Esophagus muscularis mucosa (tissue), 4 donors: ENCODE measurements at places on chromosomes 2 and 18. TPM values are rescaled to one million over a fixed set of nuclear protein-coding genes. Genes with fewer than 3 reads are reported as not detected.

The AQP12A gene
- not detected for total RNA-seq

DNA sequence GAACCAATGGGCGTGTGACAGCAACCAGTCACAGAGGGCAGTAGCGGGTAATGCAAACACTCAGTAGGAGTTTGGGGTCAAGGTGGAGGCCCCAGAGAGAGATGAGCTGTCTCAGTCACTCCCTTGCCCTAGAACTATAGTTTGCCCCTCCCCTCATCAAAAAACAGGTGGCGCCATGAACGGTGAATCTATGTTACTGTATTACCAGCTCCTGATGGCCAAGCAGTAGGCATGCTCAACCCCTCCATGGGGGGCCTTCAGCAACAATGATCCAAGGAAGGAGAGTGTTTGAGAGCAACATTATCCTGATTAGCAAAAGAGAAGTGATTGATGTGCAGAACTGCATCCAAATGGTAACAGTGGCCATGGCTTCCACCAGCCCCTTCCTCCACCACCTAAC is 30.4 kb downstream of the TRABD2A start:
- H3K27ac ChIP-seq: no peak overlapping the region
- H3K36me3 ChIP-seq: no peaks in the 10 kb centered on the region
- DNase-seq: no peak
- H3K4me1 ChIP-seq: peaks cover 7% of the 10 kb centered on the region

The EPB41L3 gene
- 60.6 TPM for total RNA-seq

DNA sequence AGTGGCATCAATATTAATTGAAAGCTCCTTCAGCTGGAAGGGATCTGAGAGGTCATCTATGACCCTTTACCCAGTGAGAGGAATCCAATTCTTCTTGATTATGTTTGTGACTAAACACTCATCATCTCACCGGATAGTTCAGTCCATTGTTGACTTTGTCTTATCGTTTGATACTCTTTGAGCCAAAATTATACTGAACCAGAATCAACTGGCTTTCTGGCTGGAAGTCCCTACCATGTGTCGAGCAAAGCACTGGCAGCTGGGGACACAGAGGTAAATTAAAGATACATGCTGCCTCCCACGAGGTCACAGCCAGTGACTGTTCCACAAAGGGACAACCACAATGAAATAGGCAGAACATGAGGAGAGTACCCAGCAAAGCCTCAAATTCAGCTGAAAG is 91.4 kb upstream of the FHL2 start:
- no peaks in the 10 kb centered on the region for H3K4me1 ChIP-seq
- no peak for DNase-seq
- no peaks in the 10 kb centered on the region for H3K36me3 ChIP-seq
- no peaks in the 10 kb centered on the region for H3K27me3 ChIP-seq

- H3K27ac ChIP-seq: no peak overlapping the region
- H3K36me3 ChIP-seq: peaks cover 3% of the 10 kb centered on the region
- no peak for DNase-seq
- H3K4me3 ChIP-seq: no peak overlapping the region
- peaks cover 32% of the 10 kb centered on the region for H3K4me1 ChIP-seq
- H3K27me3 ChIP-seq: no peaks in the 10 kb centered on the region
Measured at GRCh38 chr2:24912986-24913385, 7.1 kb downstream of the ADCY3 start.

The UGT1A8 gene
- total RNA-seq: not detected

The CSRNP3 gene
- 1.8 TPM for total RNA-seq

DNA sequence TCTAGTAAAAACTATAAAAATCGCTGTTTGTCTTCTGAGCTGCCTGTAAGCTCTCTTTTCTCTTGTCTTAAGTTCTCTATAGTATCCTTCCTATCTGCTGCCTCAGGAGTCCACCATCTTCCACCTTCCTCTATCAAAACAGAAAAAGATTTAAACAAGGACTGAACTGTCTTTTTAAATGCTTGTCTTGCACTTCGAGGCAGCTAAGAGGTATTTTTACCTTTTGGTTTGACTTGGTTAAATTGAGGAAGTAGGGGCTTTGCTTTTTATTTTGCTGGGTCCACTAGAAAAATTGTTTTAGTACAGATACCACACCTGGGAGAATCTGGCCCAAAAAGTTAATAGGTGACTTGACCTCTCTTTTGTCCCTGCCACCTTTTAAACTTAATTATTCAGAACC is 12.2 kb downstream of the SESTD1 start:
- no peak overlapping the region for H3K27ac ChIP-seq
- H3K27me3 ChIP-seq: no peaks in the 10 kb centered on the region
- H3K4me1 ChIP-seq: no peaks in the 10 kb centered on the region
- no peak overlapping the region for H3K4me3 ChIP-seq
- H3K36me3 ChIP-seq: no peaks in the 10 kb centered on the region

The TNP1 gene
- not detected for total RNA-seq

DNA sequence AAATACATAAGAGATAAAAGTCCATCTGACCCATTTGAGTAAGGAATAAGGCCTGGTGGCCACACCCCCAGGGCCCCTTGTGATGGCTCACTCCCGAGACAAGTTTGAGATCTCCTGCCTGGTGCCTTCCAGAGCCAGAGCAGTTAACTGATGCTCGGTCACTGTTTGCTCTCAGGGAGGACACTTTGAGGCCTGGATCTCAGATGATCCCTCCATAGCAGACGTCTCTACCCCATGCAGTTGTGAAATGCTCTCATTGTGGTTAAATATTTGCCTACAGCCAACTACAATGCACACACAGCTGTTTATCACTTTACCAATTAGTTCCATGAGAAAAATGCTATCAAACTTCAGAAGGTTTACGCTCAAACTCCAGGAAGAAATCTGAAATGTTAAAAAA is 12.3 kb downstream of the GYPC start:
- H3K4me1 ChIP-seq: peaks cover 96% of the 10 kb centered on the region
- peaks cover 8% of the 10 kb centered on the region for H3K36me3 ChIP-seq
- H3K27ac ChIP-seq: no peak overlapping the region
- no peak for DNase-seq
- no peaks in the 10 kb centered on the region for H3K27me3 ChIP-seq

GRCh38 chr18:9552191-9552590 is 62.2 kb downstream of the PPP4R1 start:
- no peak overlapping the region for H3K27ac ChIP-seq
- peaks cover 10% of the 10 kb centered on the region for H3K4me1 ChIP-seq
- no peaks in the 10 kb centered on the region for H3K27me3 ChIP-seq

DNA sequence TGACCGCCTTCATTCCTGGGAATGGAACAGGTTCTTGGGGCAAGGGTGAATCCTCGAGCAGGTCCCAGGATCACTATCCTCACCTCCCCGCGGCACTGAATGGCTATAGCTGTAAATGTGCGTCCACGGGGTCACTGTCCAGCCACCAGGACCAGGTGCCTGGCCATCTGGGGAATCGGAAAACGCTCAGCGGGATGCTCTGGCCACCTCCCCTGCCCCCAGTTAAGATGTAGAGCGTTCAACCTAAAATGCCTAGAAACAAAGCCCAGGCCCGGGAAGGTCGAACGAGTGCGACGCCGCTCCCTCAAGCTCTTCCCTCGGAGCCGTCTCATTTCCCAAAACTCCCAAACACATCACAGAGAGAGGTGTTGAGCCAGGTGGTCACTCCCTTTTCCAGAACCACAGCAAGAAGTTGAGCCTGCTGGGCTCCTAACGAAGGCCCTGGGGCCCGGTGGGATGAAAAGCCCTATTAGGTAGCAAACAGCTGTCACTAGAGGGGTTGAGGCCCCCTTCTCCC is 795 bp upstream of the CAPN10 start:
- H3K27me3 ChIP-seq: no peaks in the 10 kb centered on the region
- H3K36me3 ChIP-seq: peaks cover 17% of the 10 kb centered on the region
- peaks cover 42% of the 10 kb centered on the region for H3K4me1 ChIP-seq
- H3K4me3 ChIP-seq: peak overlapping the region; percentile 80
- peak overlapping the region; percentile 91 for H3K27ac ChIP-seq

The MSH6 gene
- total RNA-seq: 36.3 TPM

- H3K4me3 ChIP-seq: no peak overlapping the region
- no peak overlapping the region for H3K27ac ChIP-seq
- peaks cover 19% of the 10 kb centered on the region for H3K36me3 ChIP-seq
- peaks cover 7% of the 10 kb centered on the region for H3K4me1 ChIP-seq
- no peak for DNase-seq
Measured at GRCh38 chr18:76977684-76978232, 154.8 kb downstream of the MBP start.
